Mononuclear cell (primary cell): ENCODE measurements at places on chromosomes 1 and 21. TPM values are rescaled to one million over a fixed set of nuclear protein-coding genes. Genes with fewer than 3 reads are reported as not detected.

OPTC gene
- total RNA-seq: not detected

RIMKLA gene
- 0.10 TPM for total RNA-seq

MYOG gene
- total RNA-seq: not detected

ZNF670 gene
- total RNA-seq: 0.94 TPM

RHBDL2 gene
- total RNA-seq: not detected

CADM3 gene
- total RNA-seq: 0.10 TPM

GRHL3 gene
- total RNA-seq: not detected

PRDM15 gene
- total RNA-seq: 8.1 TPM

RGS8 gene
- not detected for total RNA-seq

ARHGAP29 gene
- total RNA-seq: 0.10 TPM

ARHGEF16 gene
- total RNA-seq: not detected

DESI2 gene
- total RNA-seq: 22.1 TPM

LTN1 gene
- 37.4 TPM for total RNA-seq

DNAI4 gene
- total RNA-seq: 8.2 TPM

FCMR gene
- 117 TPM for total RNA-seq

ZNF648 gene
- not detected for total RNA-seq

SPRR2E gene
- total RNA-seq: not detected

TTLL7 gene
- 0.84 TPM for total RNA-seq

TBX15 gene
- total RNA-seq: 0.21 TPM

OR2AK2 gene
- 0.10 TPM for total RNA-seq

LCE1D gene
- not detected for total RNA-seq

ILF2 gene
- total RNA-seq: 138 TPM

ATP6V0B gene
- total RNA-seq: 73.1 TPM

CD48 gene
- total RNA-seq: 996 TPM

ALX3 gene
- not detected for total RNA-seq

FAM163A gene
- total RNA-seq: 0.21 TPM

FCRL1 gene
- 25.5 TPM for total RNA-seq

SPRR1A gene
- not detected for total RNA-seq
